ENCODE measurements at places on chromosomes 16 and 17.

- DNase-seq = no peak
These were observed 211.7 kb downstream of the FTO start for GRCh38 chr16:53915452-53916160.

GRCh38 chr17:31281061-31281460, 16.0 kb downstream of the OMG start:
- no peak for DNase-seq

- no peak for DNase-seq
These were observed 3.3 kb downstream of the ORMDL3 start for GRCh38 chr17:39923836-39924690.

GRCh38 chr17:74767111-74767516, 9.0 kb downstream of the NAT9 start:
- no peak for DNase-seq

- no peak for DNase-seq
These were observed 20.8 kb upstream of the ZFHX3 start for GRCh38 chr16:73068541-73069401.

GRCh38 chr17:35743626-35744328, 9.3 kb downstream of the GAS2L2 start:
- DNase-seq = no peak

- no peak for DNase-seq
These were observed 24.2 kb downstream of the SLC12A3 start for GRCh38 chr16:56889206-56889605.

DNA sequence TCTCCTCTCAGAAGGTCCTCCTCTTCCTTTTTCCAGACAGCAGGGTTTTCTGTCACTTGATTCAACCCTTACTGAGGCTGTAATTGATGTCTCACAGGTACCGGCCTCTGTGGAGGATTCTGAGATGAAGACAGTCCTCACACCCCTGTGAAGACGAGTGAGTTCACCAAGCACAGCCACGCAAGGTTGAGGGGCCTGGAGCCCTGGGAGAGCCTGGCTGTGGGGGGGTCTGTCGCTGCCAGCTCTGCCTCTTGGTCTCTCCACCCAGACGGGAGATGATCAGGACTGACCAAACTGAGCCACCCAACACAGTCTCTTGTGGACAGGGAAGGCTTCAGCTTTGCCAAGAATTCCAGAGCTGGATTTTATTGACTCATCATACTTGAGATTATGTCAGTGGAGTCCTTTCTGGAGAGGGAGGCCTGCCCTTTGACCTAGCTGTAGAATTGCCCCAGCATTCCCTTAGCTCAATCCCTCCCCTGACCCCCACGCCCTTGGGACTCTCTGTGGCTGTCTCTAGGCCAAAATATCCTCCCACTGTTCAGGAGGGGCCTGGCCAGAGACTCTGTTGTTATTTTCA, 51.1 kb upstream of the CRHR1 start:
- no peak for DNase-seq

DNA sequence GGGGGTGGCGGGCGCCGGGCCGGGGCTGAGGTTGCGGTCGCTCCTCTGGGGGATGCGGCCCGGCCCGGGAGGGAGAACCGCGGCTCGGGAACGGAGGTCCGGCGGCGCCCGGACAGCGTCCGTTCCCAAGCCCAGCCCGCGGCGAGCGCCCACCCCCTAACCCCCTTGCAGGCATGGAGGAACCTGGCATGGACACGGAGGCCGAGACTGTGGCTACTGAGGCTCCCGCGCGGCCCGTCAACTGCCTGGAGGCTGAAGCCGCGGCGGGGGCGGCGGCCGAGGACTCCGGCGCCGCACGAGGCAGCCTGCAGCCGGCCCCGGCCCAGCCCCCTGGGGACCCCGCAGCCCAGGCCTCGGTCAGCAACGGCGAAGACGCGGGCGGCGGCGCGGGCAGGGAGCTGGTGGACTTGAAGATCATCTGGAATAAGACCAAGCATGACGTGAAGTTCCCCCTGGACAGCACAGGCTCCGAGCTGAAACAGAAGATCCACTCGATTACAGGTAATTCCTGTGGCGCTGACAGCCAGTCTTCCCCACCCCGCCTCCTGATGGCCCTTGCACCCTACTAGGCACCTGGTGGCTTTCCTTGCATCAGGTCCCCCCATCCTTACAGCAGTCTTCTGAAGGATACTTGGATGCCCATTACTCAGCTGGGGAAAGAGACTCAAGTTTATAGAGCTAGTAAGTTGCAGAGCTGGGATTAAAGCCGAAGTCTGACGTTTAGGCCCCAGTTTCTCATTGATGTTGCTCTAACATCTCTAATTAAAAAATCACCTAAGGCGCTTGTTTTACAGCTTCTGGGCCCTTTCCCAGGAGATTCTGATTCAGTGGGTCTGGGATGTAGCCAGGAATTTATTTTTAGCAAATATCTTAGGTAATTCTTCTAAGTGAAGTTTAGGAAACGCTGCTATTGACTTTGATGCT, 514 bp downstream of the UBFD1 start:
- DNase-seq = no peak

DNA sequence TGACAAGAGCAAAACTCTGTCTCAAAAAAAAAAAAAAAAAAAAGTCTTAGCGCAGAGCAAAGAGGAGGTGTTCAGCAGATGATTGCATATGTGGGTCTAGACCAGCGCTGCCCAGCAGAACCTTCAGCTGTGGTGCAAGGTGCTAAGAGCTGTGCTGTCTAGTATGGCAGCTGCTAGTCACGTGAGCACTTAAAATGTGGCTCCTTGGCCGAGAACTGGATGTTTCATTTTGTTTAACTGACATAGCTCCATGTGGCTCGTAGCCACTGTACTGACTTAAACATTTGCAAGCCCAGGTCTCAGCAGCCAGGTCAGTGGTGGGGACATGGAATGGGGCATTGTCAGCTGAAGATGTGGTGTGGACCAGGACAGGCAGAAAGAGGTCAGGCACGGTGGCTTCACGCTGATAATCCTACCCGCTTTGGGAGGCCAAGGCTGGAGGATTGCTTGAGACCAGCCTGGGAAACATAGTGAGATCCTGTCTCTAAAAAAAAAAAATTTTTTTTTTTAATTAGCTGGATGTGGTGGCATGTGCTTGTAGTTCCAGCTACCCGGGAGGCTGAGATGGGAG, 9.2 kb downstream of the C1QTNF1 start:
- DNase-seq = no peak

DNA sequence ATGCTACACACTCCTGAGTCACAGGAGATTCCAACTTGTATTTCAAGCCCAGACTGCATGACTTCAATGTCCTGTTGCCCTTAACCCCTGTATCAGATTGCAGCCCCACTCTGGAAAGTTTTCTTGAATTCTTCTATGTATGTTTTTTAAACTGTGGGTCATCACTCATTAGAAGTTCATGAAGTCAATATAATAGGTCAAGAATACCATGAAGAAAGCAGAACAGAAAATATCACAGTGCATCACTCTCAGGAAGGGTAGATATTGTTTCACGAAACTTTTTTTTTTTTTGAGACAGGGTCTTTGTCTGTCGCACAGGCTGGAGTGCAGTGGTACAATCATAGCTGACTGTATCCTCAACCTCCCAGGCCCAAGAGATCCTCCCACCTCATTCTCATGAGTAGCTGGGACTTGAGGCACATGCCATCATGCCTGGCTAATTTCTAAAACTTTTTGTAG, 20.5 kb downstream of the PRKCB start:
- no peak for DNase-seq
